Osteocyte (in vitro differentiated cells): ENCODE measurements at places on chromosomes 2 and 18. TPM values are rescaled to one million over a fixed set of nuclear protein-coding genes. Genes with fewer than 3 reads are reported as not detected.

GRCh38 chr2:121558329-121558728 is 27.6 kb downstream of the RNU4ATAC start:
- H3K4me1 ChIP-seq: peaks cover 9% of the 10 kb centered on the region
- no peaks in the 10 kb centered on the region for H3K27me3 ChIP-seq
- no peak for DNase-seq
- H3K4me3 ChIP-seq: no peak overlapping the region
- H3K27ac ChIP-seq: no peak overlapping the region

DNA sequence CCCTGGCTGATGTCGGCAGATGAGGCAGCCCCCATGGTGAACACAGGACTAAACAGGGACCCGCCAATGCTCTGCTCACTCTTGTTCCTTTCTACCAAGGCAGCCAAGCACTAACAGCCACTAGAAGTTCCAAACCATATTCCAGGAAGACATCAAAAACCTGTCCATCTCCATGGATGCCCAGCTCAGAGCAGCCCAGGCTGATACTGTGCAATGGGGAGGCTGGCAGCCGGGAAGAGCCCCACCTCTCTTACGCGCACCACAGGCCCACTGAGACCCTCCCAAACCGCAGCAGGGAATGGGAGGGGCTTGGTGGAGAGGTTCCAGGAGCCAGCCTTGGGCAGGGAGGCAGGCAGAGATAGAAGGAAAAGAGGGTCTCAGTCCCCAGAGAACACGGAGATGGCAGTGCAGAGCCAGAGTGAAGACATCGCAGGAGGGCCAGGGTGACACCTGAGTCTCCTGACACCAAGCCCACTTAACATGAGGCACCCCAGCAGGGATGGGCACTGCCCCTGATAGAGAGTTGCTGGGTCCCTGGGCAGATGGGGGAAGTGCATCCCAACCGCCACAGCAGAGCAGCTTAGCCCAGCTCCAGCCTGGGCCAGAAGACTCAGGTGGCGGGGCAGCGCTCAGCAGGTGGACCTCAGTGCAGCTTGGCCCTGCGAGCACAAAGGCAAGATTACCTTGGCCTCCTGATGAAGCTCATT is 3.4 kb downstream of the HS6ST1 start:
- no peak overlapping the region for H3K27ac ChIP-seq
- H3K36me3 ChIP-seq: peaks cover 7% of the 10 kb centered on the region
- H3K4me3 ChIP-seq: peak overlapping the region; percentile 67

- peaks cover 4% of the 10 kb centered on the region for H3K36me3 ChIP-seq
- no peak for DNase-seq
- H3K4me1 ChIP-seq: no peaks in the 10 kb centered on the region
- H3K27me3 ChIP-seq: no peaks in the 10 kb centered on the region
- H3K4me3 ChIP-seq: no peak overlapping the region
Measured at GRCh38 chr18:26320686-26321085, 94.4 kb downstream of the TAF4B start.

- H3K27ac ChIP-seq: no peak overlapping the region
- no peak overlapping the region for H3K4me3 ChIP-seq
- H3K4me1 ChIP-seq: no peaks in the 10 kb centered on the region
- no peaks in the 10 kb centered on the region for H3K36me3 ChIP-seq
- no peaks in the 10 kb centered on the region for H3K27me3 ChIP-seq
Measured at GRCh38 chr2:132473174-132473883, 56.7 kb downstream of the GPR39 start.

GRCh38 chr18:50341443-50341842 is 33.4 kb upstream of the SKA1 start:
- H3K36me3 ChIP-seq: no peaks in the 10 kb centered on the region
- no peaks in the 10 kb centered on the region for H3K4me1 ChIP-seq
- peaks cover 16% of the 10 kb centered on the region for H3K27me3 ChIP-seq
- H3K4me3 ChIP-seq: no peak overlapping the region

DNA sequence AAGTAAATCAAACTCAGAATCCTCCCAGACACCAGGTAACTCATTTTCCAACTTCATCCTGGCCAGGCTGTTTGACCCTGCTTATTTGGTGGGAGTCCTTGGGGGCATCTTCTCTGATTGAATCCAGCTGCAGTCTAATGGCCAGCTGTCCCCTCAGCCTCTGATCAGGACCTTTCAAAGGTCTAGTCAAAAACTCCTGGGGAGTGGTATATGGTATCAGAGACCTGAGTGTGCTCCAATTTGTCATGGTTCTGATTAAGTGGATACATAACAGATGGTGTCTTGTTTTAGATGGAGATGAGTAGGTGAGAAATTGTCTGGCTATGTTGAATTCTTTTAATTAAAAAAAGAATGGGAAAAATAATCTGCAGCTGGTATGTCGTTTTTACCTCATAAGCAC is 842.6 kb upstream of the ACVR2A start:
- H3K36me3 ChIP-seq: no peaks in the 10 kb centered on the region
- H3K4me1 ChIP-seq: no peaks in the 10 kb centered on the region
- no peak overlapping the region for H3K27ac ChIP-seq
- no peak for DNase-seq
- H3K4me3 ChIP-seq: no peak overlapping the region

DNA sequence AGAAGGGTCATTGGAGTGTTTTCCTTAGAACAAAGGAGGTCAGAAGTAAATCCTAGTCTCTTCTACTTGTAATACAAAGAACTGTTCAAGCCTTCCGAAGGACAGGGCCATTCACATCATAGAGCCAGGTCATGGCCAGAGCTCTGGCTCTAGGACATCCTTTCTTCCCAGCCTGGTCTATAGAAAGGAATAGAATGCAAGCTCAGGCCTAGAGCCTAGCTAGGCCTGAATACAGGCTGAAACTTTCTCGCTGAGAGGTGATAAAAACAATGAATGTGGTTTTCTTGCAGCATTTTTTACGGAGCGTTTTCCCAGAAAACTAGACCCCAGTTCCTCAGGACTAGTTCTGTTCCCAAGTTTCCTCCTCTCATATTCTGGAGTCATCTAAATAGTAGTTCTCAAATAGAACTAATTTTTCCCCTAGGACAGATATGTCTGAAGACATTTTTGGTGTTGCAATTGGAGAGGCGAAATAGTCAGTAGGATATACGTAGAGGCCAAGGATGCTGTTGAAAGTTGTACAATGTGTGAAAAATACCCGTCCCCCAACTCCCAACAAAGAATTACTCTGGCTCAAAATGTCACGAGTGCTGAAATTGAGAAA is 6.8 kb downstream of the UGT1A6 start:
- no peak overlapping the region for H3K4me3 ChIP-seq
- peaks cover 6% of the 10 kb centered on the region for H3K27me3 ChIP-seq
- peaks cover 4% of the 10 kb centered on the region for H3K36me3 ChIP-seq
- DNase-seq: no peak
- no peaks in the 10 kb centered on the region for H3K4me1 ChIP-seq

DNA sequence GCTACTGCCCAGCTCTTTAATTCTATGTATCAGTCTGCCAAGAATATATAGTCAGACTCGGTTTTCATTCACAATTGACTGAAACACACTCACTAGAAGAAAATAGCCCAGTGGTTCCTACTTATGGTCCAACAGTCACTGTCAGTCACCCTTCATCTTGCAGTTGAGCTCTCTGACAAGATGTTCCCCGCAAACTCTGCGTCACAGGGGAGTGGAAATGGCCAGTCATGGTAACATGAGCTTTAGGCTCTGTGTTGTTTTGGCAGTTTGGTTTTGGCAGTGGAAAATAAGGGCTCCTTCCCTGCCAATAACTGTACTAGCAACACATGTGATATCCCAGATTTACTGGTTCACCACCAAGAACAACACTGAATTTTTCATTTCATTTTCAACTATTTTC is 122.5 kb downstream of the PRPF40A start:
- peaks cover 13% of the 10 kb centered on the region for H3K4me1 ChIP-seq
- no peak overlapping the region for H3K27ac ChIP-seq
- no peak for DNase-seq
- H3K4me3 ChIP-seq: no peak overlapping the region

- H3K4me3 ChIP-seq: no peak overlapping the region
- DNase-seq: no peak
- peak overlapping the region; percentile 19 for H3K27ac ChIP-seq
- H3K4me1 ChIP-seq: peaks cover 65% of the 10 kb centered on the region
Measured at GRCh38 chr2:101111917-101112771, 39.0 kb downstream of the TBC1D8 start.

DNA sequence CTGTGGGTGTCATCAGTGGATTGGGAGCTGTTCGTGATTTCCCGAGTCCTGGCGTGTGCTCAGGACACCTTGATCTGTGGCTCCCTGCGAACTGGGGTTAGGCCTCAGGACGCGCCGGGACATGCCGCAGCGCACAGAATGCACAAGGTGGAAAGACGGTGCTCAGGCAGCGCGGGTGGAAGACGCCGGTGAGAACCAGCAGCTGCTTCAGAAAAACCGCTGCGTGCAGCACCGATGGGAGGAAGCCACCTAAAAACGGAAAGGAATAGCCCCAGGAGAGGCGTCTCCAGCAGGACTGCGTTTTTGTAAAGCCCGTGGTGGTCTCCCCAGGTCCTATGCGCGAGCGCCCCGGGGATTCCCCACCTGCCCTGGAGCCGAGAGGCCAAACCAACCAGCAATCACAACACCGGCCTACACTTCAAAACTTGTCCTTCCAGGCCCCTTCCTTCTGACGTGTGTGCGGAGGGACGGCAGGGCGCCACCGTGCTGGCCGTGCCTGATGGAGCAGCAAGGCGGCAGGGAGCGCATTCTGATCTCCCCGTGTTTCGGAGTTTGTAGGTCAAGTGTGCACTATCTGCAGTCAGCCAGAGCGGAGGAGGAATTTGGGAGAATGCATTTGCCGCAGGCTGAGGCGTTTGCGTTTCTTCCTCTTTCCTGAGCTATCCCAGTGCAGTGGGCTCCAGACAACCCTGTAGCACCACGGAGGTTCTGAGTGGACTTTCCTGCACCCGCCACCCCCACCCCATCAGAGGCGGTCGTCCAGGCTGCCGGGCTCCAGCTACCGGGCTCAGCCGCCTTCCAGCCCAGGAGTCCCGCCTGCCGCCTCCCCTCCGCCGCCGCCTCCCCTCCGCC is 32.2 kb downstream of the RTP5 start:
- peaks cover 12% of the 10 kb centered on the region for H3K4me1 ChIP-seq
- no peak overlapping the region for H3K27ac ChIP-seq
- H3K27me3 ChIP-seq: no peaks in the 10 kb centered on the region
- peak overlapping the region; percentile 66 for H3K4me3 ChIP-seq

GRCh38 chr18:12515550-12515949 is 107.8 kb downstream of the PRELID3A start:
- H3K36me3 ChIP-seq: peaks cover 10% of the 10 kb centered on the region
- H3K27ac ChIP-seq: peak overlapping the region; percentile 25
- no peak for DNase-seq
- no peak overlapping the region for H3K4me3 ChIP-seq
- no peaks in the 10 kb centered on the region for H3K27me3 ChIP-seq
- H3K4me1 ChIP-seq: peaks cover 27% of the 10 kb centered on the region

DNA sequence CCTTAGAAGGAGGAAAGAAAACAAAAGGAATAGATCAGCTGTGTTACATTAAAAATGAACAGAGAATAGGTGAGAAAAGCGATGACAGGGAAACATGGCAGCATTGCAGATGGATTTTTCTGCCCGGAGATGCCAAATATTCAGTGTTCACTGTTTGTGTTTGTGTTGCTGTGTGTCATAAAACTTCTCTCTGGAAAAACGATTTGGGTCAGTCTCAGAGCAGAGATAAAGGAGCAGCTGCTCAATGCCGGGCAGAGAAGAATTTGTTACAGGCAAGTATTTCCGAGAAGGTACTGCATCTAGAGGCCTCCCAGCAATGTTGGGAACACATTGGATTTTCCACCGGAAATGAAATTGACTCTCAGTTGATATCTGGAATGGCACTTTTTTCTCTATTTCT is 156.4 kb upstream of the KLHL14 start:
- no peaks in the 10 kb centered on the region for H3K27me3 ChIP-seq
- H3K27ac ChIP-seq: no peak overlapping the region
- H3K4me1 ChIP-seq: peaks cover 7% of the 10 kb centered on the region

DNA sequence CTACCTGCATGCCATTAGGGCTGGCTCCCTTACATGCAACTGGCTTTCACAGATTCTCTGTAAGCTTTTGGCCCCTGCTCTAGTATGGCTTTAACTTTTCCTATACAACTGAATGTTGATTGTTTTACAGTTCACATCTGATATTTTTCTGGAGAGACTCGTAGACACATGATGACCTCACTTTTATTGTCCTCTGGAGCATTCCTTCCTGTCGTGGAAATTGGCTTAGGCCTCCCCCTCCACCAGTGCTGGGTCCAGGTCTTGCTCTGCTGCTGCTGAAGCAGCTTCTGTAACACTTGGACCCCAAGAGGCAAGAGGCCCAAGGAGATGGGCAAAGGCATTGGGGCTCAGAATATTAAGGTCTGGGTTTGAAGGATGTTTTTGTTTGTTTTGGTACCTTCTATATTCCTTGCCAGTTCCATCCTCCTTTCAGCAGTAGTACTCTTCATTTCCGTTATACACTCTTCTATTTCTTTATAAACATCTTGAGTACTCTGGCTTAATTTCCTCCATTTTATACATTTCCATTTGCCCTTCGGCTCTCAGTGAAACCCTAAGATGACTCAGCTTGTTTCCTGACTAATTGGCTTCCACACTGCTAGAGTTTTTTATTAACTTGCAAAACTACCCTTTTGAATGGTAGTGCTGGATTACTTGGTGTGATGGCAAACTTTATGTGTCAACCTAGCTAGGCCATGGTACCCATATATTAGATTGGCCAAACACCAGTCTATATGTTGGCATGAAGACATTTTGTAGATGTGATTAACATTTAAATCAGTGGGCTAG is 219.8 kb downstream of the CDCA7 start:
- no peaks in the 10 kb centered on the region for H3K27me3 ChIP-seq
- H3K4me3 ChIP-seq: no peak overlapping the region
- H3K4me1 ChIP-seq: peaks cover 13% of the 10 kb centered on the region
- H3K36me3 ChIP-seq: no peaks in the 10 kb centered on the region

DNA sequence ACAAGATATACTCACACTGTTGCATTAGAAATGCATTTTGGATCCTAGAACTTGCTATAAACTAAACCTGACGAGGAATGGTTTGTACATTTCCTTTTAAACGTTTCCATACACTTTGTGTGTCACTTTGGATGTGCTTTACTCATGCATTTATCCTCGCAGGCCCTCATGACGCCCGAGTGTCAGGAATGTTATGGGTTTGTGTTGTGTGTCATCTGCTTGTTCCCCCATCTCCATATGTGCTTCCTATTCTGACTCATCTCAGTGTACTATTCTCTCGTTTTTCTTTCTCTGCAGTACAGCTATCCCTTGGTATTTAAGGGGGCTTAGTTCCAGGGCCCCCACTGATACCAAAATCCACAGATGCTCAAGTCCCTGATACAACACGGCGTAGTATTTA is 121.5 kb upstream of the RASGRP3 start:
- peaks cover 21% of the 10 kb centered on the region for H3K36me3 ChIP-seq
- H3K27me3 ChIP-seq: no peaks in the 10 kb centered on the region
- H3K27ac ChIP-seq: peak overlapping the region; percentile 36
- H3K4me3 ChIP-seq: no peak overlapping the region
- no peak for DNase-seq

The TLX2 gene
- not detected in 2 replicates for total RNA-seq

The PPP1R1C gene
- 1.5 and 1.6 TPM in 2 replicates for total RNA-seq

The POMC gene
- total RNA-seq: not detected in 2 replicates

The DSC3 gene
- 5.6 and 5.8 TPM in 2 replicates for total RNA-seq

The VAMP8 gene
- total RNA-seq: 3.1 and 3.8 TPM in 2 replicates

The TSPYL6 gene
- not detected in 2 replicates for total RNA-seq
